ENCODE measurements at places on chromosomes 13 and 19.

DNA sequence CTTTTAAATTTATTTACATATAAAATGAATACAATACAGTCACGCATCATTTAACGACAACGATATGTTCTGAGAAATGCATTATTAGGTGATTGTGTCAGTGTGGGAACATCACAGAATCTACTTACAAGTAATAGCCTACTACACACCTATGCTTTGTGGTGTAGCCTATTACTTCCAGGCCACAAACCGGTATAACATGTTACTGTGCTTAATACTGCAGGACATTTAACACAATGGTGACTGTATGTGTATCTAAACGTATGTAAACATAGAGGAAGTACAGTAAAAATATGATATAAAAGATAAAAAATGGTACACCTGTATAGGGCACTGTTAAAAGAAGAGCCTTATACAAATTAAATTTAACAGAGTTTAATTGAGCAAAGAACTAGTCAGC, 62.4 kb upstream of the KLHL1 start:
- DNase-seq = no peak

DNA sequence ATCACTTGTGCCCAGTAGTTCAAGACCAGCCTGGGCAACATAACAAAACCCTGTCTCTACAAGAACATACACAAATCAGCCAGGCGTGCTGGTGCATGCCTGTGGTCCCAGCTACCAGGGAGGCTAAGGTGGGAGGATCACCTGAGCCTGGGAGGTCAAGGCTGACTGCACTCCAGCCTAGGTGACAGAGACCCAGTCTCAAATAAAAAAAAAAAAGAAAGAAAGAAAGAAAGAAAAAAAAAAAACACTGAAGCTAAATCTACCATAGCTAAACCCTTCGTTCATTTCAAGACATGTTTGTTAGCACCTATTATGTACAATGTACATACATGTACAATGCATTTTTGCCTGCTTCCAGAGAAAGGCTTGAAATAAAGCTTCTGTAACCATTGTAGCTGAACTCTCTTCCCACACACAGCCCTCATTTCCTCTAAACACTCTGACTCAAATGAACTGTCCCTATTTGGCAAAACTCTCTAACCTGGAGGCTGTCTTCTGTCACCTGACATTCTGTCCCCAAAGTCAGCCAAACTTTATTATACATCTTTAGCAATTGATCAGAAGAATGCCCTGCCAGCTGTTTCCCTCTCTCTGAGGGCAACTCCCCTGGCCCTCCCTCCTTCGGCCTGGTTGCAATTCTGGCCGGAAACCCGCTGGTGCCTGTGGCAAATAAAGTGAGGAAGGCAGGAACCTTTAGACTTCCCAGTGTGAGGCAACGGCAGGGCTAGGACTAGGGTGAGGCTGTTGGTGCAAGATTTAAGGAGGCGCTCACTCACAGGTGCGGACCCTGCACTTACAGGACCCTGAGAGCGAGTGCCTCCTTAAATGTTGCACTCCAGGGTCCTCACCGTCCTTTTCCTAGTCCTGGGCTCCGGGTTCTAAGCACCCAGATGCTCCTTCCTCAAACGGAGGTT, 1.8 kb downstream of the ETHE1 start:
- no peak for DNase-seq

DNA sequence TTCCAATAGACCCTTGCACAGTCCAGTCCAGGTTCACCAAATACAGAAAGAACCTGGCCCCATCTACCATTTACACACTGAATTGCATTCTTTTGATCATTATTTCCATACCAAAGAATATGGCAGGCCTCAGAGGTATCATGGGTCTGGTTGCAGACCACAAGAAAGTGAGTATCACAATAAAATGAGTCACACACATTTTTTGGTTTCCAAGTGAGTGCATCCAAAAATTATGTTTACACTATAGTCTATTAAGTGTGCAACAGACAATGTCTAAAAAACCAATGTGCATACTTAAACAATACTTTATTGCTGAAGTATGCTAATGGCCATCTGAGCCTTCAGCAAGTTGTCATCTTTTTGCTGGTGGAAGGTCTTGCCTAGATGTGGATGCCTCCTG, 105.3 kb downstream of the SPACA7 start:
- DNase-seq = no peak

GRCh38 chr19:576768-577438, 4.5 kb downstream of the BSG start:
- no peak for DNase-seq

GRCh38 chr19:48442116-48443035, 3.4 kb upstream of the GRWD1 start:
- DNase-seq = no peak

DNA sequence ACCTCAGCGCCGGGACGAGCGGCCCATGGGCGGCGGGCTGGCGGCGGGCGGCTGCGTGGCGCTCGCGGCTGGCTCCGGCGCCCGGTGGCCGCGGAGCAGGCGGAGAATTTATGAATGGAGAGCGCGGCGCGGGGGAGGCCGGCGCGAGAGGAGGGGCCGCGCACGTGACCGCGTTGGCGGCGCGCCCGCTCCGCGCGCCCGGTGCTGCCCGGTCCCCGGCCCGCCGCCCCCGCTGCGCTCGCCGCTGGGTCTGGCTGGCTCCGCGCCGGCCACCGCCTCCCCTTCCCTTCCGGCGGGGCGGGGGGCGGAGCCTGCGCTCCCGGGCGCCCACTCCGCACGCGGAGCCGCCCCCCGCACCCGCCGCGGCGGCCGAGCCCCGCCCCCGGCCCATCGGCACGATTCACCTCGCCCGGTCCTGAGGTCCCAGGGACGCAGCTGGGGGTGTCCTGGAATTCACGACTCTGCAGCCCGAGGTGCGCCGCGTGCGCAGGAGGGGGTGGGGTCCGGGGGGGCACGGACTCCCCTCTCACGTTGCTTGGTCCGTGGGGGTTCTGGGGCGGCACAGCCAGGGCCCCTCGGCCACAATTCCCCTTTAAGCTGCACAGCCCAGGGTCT, at the start of gene CBARP:
Gene CBARP (minus strand): TSS at position 252 of the 615 bp plus-strand sequence. CDS start 1,905 bp downstream, outside the sequence.
- no peak for DNase-seq

DNA sequence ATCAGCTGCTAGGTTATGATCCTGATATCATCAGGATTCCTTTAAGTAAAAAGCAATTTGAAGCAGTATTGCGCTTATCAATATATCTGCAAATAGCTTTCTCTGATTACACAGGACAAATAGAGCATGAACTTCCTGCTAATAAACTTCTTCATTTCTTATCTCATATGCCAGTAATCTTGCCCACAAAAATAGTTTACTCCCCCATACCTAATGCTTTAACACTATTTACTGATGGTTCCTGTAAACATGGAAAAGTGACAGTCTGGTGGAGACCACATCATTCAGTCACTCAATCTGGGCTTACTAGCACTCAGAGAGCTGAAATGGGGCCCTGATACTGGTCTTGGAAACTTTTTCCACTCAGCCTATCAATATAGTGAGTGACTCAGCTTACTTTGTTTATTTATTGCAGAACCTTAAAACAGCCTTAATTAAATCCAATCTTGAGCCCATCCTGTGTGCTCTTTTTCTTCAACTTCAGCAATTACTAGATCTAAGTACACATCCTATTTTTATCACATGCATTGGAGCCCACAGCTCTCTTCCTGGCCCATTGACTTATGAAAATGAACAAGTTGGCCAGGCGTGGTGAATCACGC, 1464.3 kb downstream of the UQCRFS1 start:
- DNase-seq = no peak

Measured in stimulated activated CD8-positive, alpha-beta memory T cell treated with anti-CD3 and anti-CD28 coated beads, Interleukin-4, amount 100 ng/mL, for 1 hour (primary cell).